IMR-90 (cell line): ENCODE measurements at places on chromosomes 3 and 15. TPM values are rescaled to one million over a fixed set of nuclear protein-coding genes. Genes with fewer than 3 reads are reported as not detected.

DNA sequence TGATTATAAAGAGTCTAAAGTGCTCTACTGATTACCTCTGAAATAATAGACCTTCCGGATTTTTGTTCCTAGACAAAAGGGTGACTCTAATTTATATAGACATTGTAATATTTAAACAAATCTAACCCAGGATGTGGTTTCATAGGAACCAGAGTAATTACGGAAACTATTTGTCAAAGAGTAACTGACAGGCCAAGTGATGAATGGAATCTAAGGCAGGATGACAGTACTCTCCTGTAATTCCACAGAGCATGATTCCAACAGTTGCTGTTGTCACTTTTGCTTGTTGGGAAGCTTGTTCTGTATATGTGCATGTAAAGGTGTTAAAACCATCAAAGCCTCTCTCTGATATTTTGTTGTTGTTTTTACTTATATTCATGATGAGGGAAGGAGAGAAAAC, 1141.0 kb downstream of the IGSF11 start:
- DNase-seq = no peak

DNA sequence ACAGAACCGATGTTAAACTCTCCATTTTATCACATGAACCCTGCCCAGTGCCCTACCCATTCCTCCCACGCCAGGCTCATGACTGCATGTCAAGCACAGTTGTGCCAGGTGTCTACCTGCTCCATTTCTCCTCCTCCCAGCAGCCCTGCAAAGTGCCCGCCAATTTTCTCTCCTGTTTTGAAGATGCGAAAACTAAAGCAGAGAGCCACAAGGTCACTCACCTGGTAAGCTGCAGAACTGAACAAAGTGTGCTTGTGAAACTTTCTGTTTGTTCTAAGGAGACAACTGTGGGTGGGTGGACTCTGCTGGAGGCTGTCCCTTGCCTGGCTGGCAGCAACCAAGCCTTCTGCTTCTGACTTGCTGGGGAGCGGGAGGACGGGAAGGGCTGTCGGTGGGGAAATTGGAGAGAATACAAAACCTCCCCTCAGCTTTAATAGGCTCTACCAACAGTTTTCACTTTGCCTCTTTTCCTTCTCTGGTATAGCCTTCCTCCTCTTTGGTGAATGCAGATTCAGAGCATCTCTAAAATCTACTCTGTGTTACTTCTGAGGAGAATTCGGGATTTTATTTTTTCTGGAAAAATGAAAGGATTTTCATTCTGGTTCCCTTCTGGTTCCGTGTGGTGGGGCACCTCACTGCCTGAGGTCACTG, 23.0 kb downstream of the LIMD1 start:
- no peak for DNase-seq

- DNase-seq = no peak
Measured at GRCh38 chr15:68385671-68386586, 46.0 kb downstream of the ITGA11 start.

DNA sequence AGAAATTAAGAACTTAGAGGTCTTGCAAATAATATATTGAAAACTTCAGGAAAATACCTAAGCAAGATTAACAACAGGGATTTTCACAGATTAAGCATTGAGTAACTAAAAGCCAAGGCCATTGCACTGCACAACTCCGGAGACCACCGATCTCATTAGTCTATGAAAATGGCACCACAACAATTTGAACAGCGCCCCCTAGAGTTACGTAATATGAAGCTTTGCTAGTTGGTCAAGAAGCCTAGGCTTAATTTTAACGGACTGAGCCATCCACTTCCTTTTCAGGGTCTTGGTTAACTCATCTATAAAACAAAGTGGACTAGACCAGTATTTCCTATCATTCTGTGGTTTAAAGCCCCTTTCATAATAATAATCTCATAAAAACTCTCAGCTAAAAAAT, 24.8 kb downstream of the TMEM212 start:
- no peak for DNase-seq

The CAMK2N2 gene
- total RNA-seq = not detected in 2 replicates
